EL (cell line): ENCODE measurements at places on chromosomes 11 and 22.

GRCh38 chr11:129298988-129299387 lies 76.7 kb upstream of the BARX2 start:
- DNase-seq: no peak

GRCh38 chr22:46549563-46549840 lies 12.1 kb upstream of the CELSR1 start:
- no peak for DNase-seq

DNA sequence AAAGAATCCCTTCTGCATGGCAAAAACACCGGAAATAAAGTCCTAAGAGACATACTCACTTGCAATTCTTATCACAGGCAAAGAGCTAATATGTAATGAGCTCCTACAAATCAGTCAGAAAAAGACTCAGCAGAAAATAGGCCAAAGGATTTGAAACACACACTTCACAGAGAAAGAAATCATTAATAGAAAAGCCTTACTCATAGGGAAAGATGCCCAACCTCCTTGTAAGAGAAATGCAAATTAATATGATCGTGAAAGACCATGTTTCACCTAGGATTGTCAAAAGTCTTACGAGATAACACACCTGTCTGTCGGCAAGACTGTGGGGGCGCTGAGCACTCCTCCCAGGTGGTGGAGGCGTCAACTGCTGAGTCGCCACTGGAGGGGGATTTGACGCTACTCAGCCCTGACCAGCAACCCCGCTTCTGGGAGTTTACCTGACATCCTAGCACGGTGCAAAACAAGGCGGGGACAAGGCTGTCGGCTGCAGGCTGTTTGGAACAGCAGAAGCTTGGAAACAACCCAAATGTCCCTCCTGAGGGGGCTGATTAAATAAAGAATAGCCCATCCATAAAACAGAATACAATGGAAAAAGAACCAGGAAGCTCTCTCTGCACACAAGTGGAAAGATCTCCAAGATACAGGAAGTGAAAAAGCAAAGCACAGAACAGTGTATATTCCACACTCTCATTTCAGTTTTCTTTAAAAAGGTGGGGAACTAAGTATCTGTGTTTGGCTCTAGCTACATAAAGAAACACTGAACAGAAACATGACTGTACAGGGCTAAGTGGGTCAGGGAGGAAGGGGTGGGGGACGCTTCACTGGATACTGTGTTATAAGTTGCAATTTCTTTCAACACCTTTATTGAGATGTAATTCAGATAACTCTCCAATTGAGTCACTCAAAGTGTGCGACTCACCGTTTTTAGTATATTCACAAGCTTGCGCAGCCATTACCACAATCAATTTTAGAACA lies 11.5 kb downstream of the CSNK1E start:
- DNase-seq: peak; percentile 33

DNA sequence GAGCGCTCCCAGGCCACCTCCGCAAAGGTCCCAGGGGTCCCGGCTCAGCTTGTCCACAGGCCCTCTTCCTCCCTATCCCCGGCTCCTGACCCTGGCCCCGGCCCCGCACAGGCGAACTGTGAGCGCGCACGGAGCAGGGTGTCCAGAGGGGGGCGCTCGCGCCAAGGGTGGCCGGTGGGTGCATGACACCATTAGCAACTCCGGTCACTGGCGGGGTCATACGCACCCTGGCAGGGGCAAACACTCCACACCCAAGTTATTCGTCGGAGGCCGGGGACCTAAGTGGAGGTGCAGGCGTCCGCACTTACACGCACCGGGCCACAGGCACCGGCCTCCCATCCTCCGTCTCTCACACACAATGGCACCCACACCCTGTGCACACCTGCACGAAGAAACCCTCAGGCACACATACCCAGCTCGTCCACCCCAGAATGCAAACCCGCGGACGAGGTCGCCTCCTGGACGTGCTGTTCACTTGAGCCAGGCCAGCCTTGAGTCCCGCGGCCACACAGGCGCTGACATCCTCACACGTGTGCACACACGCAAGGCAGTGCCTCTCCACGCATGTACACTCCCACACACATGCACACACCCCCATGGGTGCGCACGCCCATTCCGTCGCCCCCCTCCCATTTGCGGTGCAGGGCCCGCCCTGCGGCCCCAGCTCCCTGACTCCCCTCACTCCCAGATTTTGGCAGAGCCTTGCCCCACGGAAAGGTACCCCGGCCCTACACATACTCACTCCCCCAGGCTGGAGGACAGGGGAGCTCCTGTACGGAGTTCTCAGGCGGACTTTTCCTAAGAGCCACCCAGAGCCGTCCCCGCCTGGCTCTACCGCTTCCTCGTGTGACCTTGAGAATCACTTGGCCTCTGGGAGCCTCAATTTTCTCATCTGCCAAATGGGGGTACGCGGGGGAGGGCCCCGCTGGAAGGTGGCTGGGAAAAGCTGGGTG lies at the start of gene RASGRP2:
TSS of gene RASGRP2 (minus strand) at position 552 of the 953 bp plus-strand sequence. CDS start 1,276 bp downstream, outside the sequence.
- DNase-seq: peak; percentile 37

- no peak for DNase-seq
Measured at GRCh38 chr22:26981111-26981510, 323.7 kb downstream of the MIAT start.

DNA sequence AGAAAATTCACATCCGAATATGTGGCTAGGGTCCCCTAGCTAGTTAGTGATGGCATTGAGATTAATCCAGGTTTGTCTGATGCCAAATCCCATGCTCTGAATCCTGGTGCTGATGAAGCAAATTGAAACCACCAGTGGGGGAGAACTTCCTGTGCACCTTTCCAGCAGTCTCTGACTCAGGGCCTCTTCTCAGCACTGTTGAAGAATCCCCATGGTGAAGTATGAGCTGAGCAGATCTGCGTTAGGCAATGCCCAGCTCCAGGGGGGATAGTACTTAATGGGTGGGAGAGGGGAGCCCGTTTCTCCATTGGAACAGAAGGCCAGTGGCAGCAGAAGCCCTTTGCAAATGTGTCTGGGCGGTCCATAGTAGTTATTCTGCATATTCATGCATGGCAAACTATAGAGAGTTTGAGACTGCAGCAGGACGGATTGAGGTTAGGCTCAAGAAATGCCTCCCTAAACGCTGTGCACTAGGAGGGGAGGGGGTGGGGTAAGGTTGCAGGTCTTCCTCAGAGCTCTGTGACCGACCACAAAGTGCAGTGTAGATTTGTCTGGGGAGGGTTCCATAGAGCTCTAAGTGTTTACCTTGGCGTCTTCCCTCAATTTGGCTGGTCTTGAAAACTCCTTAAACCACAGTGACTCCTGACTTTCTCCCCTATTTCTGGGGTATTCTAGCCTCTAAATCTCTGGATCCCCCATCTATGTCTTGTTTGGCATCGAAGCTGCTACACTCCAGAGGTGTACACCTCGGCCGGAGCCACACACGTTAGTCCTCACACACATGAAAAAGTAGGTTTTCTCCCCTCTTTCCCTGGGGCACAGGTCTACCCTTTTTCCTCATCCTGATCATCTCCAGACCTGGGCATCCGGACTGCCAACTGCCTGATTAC lies 4.8 kb downstream of the POU2F3 start:
- no peak for DNase-seq

DNA sequence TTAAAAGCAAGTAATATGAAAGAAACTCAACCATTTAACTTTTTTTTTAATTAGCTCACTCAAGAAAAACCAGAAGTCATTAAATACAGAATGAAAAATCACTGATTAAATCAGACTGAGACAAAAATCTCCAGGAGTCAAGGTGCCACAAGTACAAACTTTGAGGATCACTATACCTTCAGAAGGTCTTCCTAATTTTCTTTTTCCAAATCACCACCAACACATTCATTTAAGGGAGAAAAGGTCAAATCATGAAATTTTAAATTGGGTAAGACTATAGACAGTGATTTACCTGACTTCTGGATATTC lies 32.3 kb downstream of the PITPNB start:
- no peak for DNase-seq

- DNase-seq: no peak
Measured at GRCh38 chr11:34575261-34575660, 45.6 kb upstream of the EHF start.

- no peak for DNase-seq
Measured at GRCh38 chr11:72616655-72617054, 57.6 kb downstream of the PDE2A start.

- no peak for DNase-seq
Measured at GRCh38 chr11:8987446-8987845, 16.4 kb downstream of the NRIP3 start.

GRCh38 chr22:21981874-21982273 lies 713 bp downstream of the TOP3B start:
- no peak for DNase-seq

GRCh38 chr11:13288375-13289029 lies 10.9 kb downstream of the BMAL1 start:
- DNase-seq: peak; percentile 36

DNA sequence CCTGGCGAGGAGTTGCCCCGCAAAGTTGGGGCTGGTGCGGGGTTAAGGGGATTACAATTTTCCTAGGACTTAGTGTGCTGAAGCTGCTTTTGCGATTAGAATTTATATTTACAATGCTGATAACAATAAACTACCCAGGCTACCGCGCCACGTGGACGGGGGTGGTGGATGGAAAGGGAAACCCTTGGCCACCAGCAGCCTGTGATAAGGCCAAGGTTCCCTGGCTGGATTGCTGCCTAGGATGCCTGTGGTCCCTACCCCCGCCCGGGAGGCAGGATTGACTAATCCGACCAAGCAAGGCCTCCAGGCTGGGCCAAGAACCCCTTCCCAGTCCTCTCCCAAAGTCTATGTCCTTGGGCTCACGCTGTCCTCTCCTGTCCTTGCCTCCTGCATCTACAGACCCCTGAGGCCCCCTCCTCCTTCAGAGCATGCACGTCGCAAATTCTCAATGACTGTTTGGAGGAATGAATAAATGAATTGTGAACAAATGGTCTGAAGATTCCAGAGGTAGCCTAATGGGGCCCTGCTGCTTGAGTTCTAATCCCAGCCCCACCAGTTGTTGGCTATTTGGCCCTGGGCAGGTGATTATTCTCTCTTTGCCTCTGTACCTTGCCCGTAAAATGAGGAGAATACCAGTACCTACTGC lies 7.6 kb upstream of the CHKA start:
- peak; percentile 67 for DNase-seq

GRCh38 chr11:107783121-107783520 lies 71.3 kb upstream of the SLN start:
- no peak for DNase-seq

DNA sequence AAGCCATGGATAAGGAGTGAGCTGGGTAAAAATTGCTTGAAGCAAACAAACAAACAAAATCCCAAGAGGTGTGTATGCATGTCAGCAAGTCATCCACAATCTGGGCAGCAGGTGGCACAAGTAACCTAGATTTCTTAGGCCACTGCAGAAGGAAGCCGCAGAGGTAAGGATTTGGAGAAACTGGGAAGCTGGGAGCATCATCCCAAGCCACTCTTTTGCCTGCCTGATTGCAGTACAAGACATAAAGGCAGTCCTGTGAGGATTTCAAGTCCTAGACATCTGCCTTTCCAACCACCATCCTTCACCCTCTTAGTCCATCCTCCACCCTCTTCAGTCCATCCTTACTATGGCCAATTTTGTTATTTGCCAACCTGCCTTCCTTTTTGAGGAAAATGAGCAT lies 67.2 kb upstream of the BMAL1 start:
- DNase-seq: peak; percentile 79

- no peak for DNase-seq
Measured at GRCh38 chr11:114064216-114064615, 4.7 kb downstream of the ZBTB16 start.

- no peak for DNase-seq
Measured at GRCh38 chr11:87596176-87596575, 558.4 kb downstream of the TMEM135 start.

DNA sequence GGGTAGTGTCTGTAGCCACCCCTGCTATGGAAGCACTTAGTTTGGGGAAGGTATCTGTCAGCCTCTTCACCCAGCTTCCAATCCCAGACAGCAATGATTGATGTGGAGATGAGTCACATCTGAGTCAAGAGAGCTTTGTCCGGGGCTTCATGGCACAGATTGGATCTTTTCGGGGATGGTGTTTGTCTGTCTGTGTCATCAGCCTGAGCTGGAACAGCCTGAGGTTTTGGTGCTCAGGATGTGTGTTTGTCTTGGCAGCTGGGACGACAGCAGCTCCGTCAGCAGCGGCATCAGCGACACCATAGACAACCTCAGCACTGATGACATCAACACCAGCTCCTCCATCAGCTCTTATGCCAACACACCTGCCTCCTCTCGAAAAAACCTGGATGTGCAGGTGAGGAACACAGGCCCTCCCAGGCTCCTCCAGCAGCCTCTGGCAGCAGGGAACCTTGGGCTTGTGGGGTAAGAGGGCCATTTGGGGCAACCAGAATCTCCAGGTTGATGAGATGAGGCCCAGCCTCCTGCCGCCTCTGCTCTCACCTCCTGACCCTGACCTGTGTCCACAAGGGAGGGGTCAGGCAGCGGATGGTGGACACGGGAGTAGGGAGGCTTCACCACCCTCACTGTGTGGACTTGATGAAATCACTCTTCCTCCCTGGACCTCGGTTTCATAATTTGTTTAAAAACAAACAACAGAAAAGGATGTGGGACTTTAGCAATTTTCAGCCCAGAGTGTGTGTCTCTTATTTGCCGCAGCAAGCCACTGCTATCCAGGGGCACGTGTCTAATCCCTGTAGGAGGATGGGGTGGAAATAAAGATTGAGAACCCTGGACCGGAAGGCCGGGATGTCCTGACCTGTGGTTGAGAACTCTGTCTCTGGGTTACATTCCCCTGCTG lies 124.3 kb downstream of the DBX1 start:
- DNase-seq: peak; percentile 88

DNA sequence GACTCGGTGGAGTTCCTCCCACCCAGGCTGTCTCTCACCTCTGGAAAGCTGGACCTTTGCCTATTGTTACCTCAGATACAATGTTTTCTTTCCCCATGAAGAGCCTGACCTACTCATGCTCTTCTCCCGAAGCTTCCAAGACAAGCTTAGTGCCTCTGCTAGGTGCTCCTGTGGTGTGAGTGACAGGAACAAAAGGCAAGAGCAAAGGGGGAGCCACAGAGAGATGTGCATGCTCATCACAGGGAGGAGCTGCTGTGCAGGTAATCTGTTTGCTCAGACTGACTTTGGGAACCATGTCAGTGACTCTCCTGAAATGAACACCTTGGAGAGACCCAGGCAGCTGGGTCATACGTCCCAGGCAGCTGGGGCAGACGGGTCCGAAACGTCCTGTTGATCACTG lies 53.6 kb upstream of the VSTM5 start:
- DNase-seq: no peak

GRCh38 chr11:76657187-76658170 lies 13.1 kb downstream of the LRRC32 start:
- DNase-seq: no peak

DNA sequence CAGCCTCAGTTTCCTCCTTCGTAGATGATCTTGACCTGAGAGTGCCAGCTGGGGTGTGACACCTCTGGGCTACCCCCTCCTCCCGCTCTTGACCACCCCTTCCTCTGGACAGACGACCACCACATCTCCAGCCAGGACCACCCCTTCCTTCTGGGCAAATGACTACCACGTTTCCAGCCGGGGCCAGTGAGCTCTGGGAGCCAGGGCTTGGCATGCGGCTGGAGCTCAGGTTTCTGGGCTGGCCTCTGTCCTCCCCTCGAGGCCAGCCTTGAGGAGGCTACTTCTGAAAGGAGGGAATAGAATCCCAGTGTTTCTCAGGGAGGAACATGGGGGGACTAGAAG lies 120.9 kb downstream of the KCNQ1OT1 start:
- no peak for DNase-seq
